ENCODE measurements at places on chromosomes 1 and 21.

GRCh38 chr1:172764378-172764777 lies 105.5 kb downstream of the FASLG start:
- DNase-seq = no peak

DNA sequence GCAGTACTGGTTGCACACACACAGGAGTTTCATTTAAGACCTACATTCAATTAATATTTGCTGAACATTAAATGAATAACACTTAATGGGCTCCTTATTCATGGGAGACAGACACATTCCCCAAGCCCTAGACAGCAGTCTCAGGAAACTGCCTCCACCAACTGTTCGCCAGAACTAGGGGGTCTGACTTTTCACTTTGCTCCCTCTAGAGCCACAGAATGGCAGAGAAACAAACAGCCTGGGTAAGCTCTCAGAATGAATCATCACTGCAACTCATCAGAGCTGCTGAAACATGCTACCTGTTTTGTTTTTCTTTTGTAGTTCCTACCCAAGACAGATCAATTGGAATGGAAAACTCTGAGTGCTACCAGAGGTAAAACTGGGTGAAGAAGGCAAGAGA lies 31.7 kb downstream of the ELK4 start:
- no peak for DNase-seq

- no peak for DNase-seq
Measured at GRCh38 chr1:227886993-227887696, 60.6 kb downstream of the WNT9A start.

- DNase-seq = no peak
Measured at GRCh38 chr1:232239522-232239921, 390.4 kb downstream of the SIPA1L2 start.

DNA sequence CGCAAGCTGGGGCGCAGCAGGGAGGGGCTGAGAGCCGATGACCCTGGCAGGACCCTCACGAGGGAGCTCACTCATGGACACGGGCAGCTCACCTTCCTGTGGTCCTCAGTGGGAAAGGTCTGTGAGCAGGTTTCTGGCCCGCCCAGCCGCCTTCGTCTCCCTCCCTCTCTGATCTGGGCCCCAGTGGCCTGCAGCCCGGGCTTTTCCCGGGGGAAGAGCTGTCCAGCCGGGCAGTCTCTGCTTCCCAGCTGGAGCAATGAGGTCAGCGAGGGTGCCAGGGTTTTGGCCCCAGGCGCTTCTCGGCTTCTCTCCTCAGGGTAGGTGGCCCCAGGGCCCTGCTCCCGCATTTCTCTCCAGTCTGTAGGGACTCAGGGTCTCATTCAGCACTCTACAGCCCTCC lies 22.2 kb upstream of the ARHGEF16 start:
- DNase-seq = no peak

GRCh38 chr1:182268669-182269068 lies 122.9 kb downstream of the GLUL start:
- DNase-seq = no peak

GRCh38 chr1:70864302-70864701 lies 183.3 kb downstream of the PTGER3 start:
- no peak for DNase-seq

- peak; percentile 94 for DNase-seq
Measured at GRCh38 chr1:116825720-116826438, 71.6 kb downstream of the CD2 start.

DNA sequence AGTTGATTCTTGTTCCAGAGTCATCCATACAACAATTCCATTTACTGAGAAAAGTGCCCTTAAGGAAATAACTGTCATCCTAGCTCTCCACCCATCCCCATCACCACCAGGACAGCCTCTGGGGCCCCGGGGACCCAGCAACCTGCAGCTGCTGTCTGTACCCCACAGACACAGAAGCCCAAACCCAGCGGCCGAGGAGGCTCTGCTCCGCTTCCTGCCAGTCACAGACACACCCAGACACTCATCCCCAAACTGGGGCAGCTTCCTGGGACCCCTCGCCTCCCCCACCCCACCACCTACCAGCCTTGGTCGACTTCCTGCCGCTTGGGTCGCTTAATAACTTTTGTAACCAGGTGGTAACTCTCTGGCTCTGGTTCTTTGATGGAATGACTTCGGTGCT lies 121.6 kb upstream of the SLC25A33 start:
- DNase-seq = no peak

DNA sequence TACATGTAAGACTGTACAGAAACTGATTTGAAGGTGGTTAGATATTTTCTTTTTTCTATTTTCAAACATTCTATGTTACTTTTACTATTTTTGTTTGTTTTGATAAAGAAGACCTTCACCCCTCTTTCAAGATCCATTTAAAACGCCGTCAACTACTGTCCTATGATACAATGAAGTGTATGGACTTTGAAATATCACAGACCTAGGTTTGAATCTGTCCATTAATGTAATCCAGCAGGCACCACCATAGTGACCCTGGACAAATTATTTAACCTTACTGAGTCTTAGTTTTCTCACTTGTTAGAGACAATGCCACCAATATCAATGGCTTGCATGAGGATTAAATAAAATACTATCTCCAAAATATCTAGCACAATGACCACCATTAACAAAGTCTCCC lies 2.0 kb downstream of the FRRS1 start:
- DNase-seq = no peak

DNA sequence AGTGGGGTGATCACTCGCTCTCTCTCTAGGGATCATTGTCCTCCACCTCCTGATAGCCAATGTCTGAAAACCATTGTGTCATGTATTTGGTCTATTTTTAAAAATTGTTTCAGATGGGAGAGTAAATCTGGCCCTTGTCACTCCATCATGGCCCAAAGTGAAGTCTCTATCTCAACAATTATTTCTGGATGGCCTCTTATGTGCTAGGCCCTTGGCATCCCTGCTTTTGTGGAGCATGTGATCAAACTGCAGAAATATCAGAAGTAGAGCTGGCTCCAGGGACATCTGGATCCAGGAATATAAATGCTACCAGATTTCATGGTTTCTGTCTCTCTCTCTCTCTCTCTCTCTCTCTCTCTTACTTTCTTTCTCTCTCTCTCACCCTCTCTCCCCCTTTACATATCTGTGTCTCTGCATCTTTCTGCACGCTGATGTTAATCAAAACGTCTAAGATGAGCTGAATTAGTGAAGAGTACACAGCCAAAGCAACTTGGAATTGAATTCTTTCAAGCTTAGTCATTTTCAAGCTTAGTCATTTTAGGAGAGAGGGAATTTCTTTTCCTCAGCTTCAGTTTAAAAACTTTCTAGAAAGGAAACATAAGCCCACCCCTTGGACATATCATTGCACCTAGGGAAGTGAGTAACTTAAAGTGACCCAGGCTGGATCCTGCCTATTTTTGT lies 47.4 kb upstream of the DOCK7 start:
- DNase-seq = no peak

DNA sequence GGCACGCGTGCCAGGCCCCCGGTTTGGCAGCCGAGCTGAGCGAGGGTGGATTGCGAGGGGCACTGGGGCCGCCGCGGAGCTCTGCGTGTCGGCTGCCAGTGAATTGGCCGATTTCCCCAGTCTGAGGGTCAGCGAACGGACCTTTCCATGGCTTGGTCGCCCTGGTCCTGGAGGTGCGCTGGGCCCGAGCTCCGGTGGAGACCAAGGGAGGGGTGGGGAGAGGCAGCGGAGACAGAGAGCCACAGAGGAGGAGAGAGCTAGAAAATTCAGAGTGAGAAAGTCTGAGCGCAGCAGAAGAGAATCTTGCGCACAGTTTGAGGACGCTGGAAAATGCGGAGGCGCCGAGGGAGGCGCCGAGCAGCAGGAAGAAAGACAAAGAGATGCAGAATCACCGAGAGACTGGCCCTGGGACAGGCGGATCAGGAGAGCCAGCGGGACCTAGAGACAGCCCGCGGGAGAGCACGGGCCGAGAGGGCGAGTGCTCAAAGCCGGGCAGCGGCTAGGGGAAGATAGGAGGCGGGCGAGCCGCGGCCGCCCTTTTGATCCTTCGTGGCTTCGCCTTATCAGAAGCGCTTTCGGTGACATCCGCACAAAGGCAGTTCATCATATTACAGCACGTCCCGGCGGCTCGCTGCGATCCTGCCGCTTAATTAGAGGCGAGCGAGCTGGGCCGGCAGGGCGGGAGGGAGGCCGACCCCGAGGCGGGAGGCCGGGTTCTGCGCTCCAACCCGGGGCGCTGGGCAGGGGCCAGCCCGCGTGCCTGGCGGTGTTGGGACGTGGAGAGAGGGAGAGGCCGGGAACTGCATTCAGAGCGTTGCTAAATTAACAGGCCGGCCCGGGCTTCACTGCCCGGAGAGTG lies 12.7 kb downstream of the PAX7 start:
- DNase-seq = peak; percentile 27

DNA sequence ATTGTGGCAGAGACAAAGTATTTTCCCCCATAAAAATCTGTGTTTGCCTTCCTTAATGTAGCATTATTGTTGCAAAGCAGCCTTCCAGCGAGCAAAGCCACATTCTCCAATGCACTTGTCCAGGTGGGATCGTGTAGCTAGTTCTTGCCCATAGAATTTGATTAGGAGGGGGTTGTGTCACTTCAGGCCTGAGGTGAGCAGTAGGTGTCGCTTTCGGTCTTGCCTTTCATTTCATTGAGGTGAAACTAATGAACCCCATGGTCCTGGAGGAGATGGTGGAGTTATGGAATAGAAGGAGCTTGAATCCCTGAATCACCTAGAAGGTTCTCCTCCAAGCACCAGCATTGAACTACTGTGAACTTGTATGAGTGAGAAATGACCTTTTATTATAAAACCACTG lies 318.9 kb upstream of the PBX1 start:
- no peak for DNase-seq

- DNase-seq = peak; percentile 59
Measured at GRCh38 chr1:111030590-111030989, 66.9 kb upstream of the LRIF1 start.

DNA sequence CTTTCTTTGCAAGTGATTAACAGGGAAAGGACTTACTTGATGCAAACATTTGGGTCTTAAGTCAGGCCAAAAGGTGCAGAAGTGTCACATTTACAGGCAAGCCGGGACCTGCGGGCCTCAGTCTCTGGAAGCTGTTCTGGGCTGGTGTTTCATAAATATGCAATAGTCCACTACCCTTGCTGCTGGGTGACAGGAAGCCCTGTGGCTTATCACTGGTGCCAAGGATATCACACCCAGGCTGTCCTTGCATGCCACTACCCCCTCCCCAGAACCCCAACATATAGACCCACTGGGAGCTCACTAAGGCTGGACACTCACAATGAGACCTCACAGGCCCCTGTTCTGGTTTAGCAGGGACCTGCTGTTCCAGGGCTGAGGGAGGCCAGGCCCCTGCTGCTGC lies 3.4 kb upstream of the LEFTY2 start:
- DNase-seq = no peak

DNA sequence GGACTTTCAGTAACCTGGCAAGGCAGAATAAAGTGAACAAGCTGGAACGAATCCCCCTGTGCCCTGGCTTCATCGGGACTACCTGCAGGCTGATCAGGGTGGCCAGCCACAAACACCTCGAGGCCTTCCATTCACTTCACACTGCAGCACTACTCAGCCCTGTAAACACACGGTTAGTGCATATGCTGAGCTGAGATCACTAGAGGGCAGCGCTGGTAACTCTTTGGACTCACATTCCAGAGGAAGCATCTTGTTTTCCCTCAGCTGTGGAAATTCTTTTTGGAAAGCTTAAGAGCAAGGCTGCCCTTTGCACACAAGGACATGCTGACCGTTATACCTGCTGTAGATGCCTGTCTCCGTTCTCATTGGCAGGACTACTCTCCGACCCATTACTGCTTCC lies 32.1 kb downstream of the PCSK9 start:
- peak; percentile 43 for DNase-seq

DNA sequence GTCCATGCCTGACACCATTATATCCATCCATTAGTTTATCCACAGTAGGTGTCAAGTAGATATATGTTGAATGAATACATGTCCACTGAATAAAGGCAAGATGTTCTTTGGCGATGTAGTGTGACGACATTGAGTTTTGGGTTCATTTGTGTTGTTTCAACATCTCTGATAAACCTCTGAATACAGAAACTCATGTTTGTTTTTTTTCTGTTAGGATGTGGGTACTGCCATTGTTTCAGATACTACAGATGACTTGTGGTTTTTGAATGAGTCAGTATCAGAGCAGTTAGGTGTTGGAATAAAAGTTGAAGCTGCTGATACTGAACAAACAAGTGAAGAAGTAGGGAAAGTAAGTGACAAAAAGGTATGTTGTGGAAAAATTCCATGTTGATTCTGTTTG lies 28.1 kb downstream of the MDM4 start:
- DNase-seq = no peak

- DNase-seq = no peak
Measured at GRCh38 chr1:34690269-34690668, 64.6 kb upstream of the GJB5 start.

- DNase-seq = no peak
Measured at GRCh38 chr1:9435854-9436640, 103.2 kb upstream of the SLC25A33 start.

GRCh38 chr1:225794954-225795353 lies 15.0 kb upstream of the EPHX1 start:
- no peak for DNase-seq

GRCh38 chr1:34852677-34853217 lies 6.8 kb downstream of the SMIM12 start:
- DNase-seq = peak; percentile 94

DNA sequence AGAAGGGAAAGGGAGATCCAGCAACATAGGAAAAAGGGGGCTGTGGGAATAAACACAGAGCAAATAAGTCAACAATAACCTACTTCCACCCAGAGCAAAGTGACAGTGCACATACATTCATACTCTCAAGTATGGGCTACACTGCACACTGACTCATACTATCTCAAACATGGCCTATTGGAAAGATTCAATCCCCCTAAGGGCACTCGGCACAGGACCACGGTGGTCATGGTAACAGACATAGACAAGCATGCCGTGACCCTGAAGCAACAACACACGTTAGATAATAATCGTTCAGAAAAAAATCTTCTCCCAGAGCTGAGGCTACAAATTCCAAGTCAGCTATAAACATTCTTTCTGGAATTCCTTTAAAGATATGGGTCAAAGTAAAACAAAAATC lies 16.8 kb upstream of the JAK1 start:
- DNase-seq = no peak

DNA sequence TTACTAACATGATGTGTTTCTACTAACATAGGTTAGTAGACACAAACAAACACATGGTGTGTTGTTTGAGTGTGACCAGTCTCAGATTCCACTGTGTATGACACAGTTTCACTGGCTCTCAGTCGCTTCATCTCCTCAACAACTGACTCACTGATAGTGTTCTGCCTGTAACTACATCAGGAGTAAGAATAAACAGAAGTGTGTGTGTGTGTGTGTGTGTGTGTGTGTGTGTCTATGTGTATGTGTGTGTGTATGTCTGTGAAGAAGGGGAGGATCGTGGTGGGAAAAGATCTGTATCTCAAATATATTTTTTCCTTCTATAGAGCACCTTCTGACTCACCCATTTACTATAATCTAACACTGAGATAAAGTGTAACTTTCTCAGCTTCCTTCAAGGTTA lies 391.0 kb downstream of the PTPRC start:
- DNase-seq = no peak

GRCh38 chr1:24935615-24936484 lies 5.8 kb upstream of the RUNX3 start:
- DNase-seq = peak; percentile 1
